ENCODE measurements at places on chromosomes 7 and 10.
A peak's percentile ranks its signal among the peaks of the same experiment; 100 is the strongest.

GRCh38 chr7:20085086-20085485 is 132.1 kb downstream of the MACC1 start:
- DNase-seq, result no peak

DNA sequence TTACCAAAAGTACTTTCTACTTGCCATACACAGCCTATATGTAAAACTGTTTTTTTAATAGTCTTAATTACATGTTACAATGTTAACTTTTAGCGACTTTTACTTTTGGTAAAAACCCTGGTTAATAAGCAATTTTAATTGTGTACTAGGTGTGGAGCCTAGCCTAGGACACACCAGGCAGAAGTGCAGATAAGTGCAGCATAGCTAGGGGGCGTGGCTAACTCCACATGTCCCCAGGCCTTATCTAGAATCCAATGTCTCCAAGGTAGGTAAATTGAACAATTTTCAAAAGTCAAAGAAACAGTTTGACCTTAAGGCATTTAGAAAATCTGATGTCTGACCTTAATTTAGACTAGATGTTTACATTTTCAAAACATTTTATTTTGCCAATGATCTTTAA is 858.7 kb downstream of the CCSER2 start:
- no peak for DNase-seq

GRCh38 chr7:64504581-64505120 is 58.2 kb downstream of the ZNF680 start:
- DNase-seq, result no peak

GRCh38 chr10:132860532-132860931 is 74.6 kb upstream of the NKX6-2 start:
- no peak for DNase-seq

GRCh38 chr7:86775203-86775602 is 131.5 kb downstream of the GRM3 start:
- no peak for DNase-seq

GRCh38 chr10:75295868-75296441 is 60.2 kb upstream of the COMTD1 start:
- DNase-seq, result peak; percentile 57

DNA sequence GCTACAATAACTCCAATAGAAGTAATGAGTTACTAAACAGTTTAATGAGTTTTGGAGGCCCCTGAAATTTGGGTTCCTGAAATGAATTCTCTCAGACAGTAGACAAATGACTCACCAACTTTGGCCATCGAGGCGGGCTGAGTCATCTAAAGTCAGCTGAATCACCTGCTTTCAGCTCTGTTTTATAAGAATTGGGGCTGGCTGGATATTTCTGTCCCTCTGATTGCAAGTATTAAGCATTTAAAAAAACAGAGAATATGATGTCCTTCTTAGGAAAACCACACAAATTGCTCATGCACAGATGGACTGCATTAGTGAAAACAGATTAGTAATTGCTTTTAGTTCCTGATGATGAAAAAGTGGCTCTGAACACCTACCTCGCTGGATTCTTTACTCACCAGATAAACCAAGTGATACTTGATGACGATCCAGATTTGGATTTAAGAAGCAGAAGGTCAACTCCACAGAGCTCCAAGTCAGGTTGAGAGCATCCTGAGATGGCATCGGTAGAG is 59.1 kb downstream of the ZNF365 start:
- no peak for DNase-seq

DNA sequence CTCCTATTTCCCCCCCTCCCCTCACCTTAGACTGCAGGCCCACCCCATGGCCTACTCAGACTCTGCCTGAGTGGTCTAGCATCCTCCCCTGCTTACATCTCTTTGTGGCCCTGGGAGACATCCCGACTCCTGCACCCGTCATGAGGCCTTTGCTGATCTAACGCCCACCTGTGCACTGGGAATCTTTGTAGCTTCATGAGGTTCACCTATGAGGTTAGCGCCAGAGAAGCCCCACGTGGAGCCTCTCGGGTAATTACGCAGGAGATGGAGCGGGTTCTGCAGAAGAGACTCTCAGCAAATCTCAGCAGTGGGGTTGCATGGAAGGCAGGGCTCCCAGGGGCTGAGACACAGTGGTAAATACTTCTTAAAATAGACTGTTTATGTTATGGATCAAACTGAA is 43.5 kb upstream of the HSPA12A start:
- no peak for DNase-seq

DNA sequence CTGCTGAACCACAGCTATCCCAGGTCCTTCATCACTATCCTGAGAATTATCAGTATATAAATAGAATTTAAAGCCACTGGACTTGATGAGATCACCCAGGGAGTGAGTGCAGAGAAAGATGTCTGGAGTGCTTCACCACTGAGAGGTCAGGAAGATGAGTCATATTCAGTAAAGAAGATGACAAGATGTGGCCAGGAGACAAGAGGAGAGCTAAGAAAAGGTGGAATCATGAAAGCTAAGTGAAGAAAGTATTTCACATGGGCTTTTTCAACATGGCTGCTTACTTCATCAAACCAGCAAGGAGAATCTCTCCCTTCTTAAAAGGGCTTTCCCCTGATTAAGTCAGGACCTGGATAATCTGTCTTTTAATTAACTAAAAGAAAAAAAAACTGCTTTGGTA is 9.1 kb upstream of the PRKAR2B start:
- no peak for DNase-seq

DNA sequence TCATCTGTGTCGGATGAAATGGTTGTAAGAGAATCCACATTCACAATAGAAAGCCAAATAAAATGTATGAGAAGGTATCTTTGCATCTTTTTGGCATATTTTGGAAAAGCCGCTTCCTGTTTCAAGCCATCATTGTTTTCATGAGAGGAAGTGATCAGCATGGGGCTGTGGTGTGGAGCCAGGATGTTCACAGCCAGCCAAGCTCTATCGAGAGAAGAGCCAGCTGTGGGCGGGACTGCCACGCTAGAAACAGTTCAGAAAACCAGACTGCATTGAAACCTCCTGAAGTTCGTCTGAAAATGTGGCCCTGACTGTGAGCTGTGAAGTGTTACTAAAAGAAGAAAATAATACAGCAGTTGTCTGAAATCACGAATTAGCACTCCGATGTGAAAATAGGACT is 21.2 kb upstream of the NPS start:
- no peak for DNase-seq

- no peak for DNase-seq
Observed at GRCh38 chr7:30921540-30922401, 10.1 kb downstream of the AQP1 start.

DNA sequence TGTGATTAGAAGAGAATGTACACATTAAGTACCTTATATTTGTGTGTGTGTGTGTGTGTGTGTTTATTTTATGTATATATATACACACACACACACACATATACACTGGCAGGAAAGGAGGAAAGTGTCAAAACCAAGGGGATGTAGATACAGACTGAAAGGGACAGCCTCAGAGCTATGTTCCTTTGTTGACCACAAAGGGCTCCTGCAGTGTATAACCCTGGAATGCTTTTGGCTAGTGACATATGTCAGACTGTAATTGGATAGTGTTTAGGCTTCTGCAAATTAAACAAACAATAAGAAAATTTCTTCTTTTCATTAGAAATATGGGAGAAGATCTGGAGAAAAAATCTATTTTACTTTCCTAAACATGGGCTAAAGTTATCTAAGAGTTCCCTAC is 15.9 kb downstream of the GBF1 start:
- DNase-seq, result no peak

DNA sequence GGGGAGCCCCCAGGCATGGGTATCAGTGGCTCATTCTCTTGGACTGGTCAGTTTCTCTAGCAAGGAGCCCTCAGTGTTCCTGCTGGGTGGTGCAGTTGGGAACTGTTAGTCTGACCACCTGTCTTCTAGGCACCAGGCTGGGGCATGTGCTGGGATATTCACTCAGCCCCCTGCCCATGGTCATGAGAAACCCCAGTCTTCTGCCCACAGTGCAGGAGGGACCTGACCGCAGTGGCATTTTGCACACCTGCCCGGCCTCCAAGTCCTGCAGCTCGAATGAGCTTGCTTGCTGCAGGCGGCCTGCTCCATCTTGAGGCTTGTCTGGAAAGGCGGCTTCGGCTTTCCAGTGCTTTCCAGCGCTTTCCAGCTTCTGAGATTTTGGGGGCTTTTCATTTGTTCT is 36.3 kb downstream of the CUX1 start:
- no peak for DNase-seq

- DNase-seq, result no peak
Observed at GRCh38 chr10:59976909-59977308, 70.6 kb upstream of the CCDC6 start.
